ENCODE measurements at places on chromosomes 13 and 19.

DNA sequence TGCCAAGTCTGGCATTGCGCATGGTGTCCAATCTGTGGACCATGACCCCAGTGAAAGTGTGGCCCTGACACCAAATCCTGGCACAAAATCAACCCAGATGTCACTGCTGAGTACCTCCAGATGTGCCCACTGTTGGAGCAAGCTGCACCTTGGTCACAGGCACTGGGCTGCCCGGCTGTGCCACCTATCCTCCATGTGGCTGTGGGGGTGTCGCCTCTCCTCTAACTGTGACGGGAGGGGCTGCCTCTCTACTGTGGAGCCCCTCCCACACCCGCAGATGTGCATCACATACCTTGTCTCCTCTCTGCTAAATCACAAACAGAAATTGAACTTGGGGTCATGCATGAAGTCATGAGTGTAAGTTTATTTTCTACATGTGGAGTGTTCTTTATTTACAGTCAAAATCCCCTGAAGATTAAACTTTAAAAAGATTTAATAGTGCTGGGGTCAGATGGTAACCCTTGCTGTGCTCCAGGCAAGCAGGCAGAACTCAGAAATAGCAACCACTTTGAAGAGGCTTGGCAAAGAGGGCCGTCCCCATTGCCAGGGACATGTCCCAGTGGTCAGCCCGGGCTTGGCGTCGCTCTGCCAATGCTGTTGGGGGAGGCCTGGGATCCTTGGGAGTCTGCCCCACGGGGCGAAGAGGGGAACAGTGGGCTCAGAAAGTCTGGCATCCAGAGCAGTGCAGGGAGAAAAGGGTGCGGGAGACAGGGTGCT is 46.4 kb upstream of the ZNF536 start:
- H3K27me3 ChIP-seq = no peaks in the 10 kb centered on the region
- DNase-seq = no peak
- no peak overlapping the region for H3K4me3 ChIP-seq
- H3K36me3 ChIP-seq = no peaks in the 10 kb centered on the region
- no peak overlapping the region for H3K27ac ChIP-seq
- no peaks in the 10 kb centered on the region for H3K4me1 ChIP-seq

DNA sequence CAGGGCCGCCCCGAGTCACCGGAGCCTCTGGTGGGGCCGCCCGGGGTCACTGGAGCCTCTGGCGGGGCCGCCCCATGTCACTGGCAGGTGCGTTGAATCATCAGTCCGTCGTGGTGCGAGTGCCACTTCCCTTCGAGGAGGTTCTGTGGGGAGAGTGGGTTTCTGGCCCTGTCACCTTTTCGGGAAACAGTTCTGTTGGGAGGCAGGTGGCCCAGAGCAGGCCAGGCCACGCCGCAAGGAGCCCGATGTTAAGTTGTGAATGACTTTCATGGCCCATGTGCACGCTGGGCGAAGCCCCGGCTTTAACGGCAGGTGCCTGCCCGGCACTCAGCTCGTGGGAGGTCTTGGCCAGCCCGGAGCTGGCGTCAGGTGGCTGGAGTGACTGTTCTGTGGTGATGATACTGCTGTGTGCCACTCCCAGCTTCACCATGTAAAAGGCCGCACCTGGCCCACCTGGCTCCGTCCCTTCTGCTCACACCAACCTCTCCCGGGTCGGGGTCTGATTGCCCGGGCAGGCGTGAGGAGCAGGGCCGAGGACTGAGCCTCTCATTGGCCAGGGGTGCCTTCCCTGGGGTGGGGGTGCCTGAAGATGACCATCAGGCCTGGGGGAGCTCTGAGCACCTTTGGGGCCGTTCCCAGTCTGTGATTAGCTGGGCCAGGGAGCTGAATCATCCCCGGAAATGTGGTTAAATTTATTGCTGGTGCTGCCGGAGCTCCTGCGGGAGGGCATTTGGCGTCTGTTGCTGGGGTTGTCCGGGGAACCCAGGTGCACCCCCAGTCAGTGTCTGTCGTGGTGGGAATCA is 29.2 kb downstream of the CSNK1G2 start:
- H3K4me1 ChIP-seq = no peaks in the 10 kb centered on the region
- H3K27ac ChIP-seq = no peak overlapping the region
- H3K36me3 ChIP-seq = no peaks in the 10 kb centered on the region
- no peaks in the 10 kb centered on the region for H3K27me3 ChIP-seq

- DNase-seq = peak; percentile 95
- H3K4me3 ChIP-seq = peak overlapping the region; percentile 34
- H3K36me3 ChIP-seq = no peaks in the 10 kb centered on the region
- H3K4me1 ChIP-seq = no peaks in the 10 kb centered on the region
Observed at GRCh38 chr19:11293433-11294389, 2.2 kb upstream of the TSPAN16 start.

DNA sequence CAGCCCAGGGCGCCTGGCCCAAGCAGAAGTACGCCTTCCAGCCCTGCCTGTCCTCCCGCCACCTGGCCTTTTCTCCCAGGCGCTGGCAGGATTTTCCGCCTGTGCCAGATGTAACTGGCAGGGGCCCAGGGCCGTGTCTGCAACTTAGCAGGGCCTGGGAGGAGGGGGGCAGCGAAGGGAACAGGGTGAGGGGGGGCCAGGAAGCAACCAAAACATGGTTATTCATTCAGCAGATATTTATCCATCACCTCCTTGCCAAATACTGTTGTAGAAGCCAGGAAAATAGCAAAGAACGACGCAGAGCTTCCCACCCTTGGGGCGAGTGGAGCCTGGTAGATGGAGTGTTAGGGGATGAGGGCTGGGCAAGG is 5.6 kb downstream of the TLE6 start:
- peaks cover 9% of the 10 kb centered on the region for H3K4me1 ChIP-seq
- H3K4me3 ChIP-seq = no peak overlapping the region
- peak; percentile 86 for DNase-seq
- H3K27me3 ChIP-seq = no peaks in the 10 kb centered on the region

Measured in psoas muscle (tissue), 8 donors.